Amniotic epithelial cell (primary cell): ENCODE measurements at places on chromosomes 2 and 18.

DNA sequence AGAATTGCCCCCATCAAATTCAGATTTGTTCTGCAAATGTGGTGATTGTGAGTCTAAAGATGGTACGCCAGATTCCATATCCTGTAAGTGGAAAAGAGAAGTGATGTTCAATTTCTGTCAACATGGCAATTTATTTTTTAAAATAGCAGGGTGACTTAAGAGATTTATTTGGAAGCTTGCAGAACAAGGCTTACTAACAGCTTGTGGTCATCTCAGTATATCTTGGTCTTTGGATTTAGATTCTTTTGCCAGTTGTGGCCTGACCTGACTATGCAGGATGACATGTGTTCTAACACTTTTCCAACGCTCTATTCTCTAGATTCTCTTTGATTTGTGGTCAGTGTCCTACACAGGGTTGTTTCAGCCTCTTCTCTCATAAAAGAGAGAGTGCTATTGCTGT, 74.4 kb downstream of the MAP3K20 start:
- peak; percentile 85 for DNase-seq

DNA sequence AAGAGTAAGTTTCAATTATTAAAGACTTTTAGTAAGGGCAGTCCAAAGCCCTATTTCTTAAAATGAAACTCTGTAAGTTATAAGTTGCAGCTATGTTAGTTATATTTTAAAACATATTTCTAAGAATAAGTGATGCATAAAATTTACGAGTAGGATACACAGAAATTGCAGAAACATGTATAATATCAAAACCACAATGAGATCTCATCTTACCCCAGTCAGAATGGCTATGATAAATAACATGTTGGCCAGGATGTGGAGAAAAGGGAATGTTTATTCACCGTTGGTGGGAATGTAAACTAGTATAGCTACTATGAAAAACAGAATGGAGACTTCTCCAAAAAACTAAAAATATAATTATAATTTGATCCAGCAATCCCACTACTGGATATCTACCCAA, 201.2 kb downstream of the CBLN2 start:
- no peak for DNase-seq

DNA sequence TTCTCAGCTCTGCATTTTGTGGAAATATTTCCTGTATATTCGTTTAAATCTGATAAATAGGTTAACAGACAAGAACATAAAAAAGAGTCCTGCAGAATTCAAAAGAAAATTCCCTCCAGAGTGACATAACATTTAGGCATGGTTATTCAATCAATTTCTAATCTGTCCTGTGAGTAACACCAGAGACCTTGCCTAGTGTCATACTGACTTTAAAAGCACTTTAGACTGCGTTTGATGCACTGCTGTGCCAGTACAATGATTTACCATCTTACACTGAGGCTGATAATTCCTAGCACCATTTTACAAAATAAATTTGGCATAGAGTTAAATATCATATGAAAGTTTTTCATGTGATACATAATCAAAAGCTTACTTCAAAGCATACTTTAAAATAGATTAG, 35.5 kb upstream of the CALCRL start:
- no peak for DNase-seq

DNA sequence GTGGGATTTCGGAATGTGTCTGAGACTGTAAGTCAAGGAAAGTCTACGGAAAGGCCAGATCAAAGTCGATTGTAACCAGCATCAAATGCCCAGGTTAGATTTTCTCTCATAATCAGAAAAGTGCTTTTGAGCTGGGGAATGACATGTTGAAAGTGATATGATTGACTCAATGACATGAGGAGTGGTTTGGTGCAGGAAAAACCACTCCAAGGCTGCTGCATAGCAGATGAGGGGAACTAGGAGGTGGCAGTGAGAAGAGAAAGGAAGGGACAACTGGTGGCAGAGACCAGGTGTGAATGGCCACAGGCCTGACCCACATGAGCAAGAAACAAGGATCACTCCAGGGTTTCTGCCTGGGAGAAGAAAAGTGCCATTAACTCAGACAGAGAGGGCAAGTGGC, 822 bp downstream of the SLC35F6 start:
- DNase-seq = no peak

GRCh38 chr2:172101821-172102390, 794 bp downstream of the DLX2 start:
- DNase-seq = no peak

GRCh38 chr2:107027810-107028209, 141.8 kb upstream of the ST6GAL2 start:
- DNase-seq = no peak

- no peak for DNase-seq
Observed at GRCh38 chr2:225438248-225438647, 38.7 kb downstream of the NYAP2 start.

DNA sequence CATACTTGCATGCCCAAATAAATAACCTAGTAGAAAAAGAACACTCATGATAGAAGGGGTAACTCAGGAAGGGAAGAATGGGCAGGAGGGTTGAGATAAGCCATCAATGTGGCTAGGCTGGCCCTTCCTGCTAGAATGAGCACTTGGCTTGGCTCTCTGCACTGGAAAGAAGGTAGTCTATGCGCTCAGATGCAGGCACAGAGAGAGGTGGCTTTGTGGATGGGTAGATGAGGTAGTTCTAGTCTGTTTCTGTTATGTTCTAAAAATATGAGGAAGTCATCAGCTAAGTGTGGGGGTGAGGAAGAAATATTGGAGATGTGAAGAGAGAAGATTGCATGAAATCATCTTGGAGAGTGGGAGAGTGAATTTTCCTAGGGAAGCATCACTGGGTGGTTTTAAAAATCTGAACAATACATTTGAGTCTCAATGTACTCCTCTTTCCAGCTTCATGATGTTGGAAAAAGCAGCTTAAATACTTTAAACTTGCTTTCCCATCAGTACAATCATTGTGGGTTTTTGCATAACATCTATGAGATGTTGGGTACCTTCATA, 357.1 kb downstream of the CNTNAP5 start:
- no peak for DNase-seq

DNA sequence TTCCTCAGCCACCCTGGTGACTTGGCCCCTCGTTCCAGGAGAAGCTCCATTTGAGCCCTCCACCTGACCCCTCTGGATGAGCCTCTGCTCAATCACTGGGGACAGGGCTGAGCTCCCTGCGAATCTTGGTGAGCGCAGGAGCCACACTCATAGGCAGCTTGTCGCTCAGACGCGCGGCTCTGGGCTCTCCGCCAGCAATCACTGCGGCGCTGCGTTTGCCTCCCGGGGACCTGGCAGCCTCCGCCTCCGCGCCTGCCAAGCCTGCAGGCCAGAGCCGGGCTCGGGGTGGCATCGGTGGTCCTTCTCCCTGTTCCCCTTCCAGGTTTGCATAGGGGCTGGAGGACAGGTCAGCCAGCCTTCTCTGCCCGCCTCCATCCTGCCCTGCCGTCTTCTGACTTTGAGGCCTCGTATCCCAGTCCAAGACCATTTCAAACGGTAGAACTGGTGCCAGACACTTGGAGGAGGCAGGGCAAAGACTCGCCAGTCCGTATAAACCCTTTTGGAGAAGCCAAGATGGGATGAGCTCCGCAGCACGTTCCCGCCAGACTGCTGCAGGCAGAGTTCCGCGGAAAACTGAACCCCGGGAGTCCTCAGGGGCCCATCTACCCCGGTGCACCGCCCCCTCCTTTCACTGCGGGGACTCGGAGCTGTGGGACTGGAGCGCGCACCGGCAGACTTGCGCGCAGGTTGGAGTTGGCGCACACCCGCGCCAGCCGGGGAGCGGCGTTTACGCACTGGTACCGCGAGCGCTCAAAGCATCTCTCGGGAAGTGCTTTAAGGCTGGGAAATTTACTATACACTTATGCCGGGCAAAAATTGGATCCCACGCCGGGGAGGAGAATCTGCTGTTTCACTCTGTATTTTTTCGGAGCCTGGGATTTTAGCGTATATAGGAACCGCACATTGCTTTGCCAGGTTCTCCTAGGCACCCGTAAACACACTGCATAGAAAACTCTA, 1.1 kb upstream of the TACR1 start:
- DNase-seq = no peak

- no peak for DNase-seq
Observed at GRCh38 chr2:224210286-224211180, 171.4 kb upstream of the SERPINE2 start.

DNA sequence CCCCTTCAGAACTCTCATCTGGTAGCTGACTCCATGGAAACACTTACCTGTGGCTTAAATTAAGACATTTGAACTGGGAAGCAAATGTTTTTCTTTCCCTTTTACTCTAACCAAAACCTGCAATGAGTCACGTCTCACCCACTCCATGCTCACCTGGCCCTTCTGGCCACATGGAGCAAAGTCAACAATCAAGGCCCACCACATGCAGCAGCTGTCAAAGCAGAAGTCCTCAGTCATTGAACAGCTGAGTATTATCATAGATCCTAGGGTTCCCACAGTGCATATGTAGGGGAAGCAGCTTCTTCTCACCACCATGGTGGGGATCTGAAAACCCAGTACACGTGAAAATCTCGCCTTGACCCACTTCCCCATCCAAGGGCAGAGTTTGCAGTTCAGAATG, 12.3 kb upstream of the MEP1B start:
- DNase-seq = no peak

DNA sequence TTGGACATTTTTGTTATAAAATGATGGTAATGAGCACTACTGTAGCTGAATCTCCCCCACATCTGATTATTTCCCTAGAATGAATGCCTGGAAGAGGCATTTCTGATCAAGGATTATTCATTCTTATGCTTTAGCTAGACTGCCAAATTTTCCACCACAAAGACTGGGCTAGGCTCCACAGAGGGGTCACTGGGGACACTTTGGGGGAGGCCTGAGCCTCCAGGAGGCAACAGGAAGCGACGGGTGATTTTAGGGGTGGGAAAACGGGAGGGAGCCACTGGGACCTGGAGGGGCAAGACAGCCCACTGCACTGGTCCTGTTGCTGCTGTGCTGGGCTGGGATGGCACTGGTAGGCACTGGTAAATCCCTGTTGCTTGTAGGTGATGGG, 2.4 kb upstream of the ASB1 start:
- no peak for DNase-seq

DNA sequence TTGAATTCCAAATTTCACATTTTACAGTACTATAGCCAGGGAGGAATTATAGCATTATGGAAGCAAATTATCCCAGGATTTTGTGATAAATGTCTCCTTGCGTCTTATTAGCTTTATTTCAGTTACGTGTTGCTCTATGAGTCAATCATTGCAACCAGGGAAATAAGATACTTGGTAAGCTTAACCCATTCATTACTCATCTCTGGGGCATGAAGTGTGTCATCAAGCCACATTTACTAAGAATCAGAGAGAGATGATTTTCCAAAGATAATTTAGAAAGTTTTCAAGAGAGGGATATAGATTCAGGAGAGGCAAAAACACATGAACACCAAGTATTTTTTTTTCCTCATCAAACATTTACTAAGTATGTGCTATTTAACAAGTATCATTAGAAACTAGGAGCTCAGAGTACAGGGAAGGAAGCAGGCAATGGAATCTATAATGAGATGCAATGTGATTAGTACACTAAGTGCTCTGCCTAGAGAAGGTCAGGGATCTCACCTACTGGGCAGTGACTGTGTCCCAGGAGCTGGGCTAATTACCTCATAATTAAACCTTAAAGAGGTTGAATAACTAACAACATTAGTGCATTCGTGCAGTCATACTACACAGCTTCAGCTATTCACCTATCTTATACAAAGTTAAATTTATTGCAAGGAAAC, 217.8 kb upstream of the NXPH2 start:
- DNase-seq = peak; percentile 4

GRCh38 chr18:10559553-10560451, 34.0 kb downstream of the NAPG start:
- DNase-seq = no peak

DNA sequence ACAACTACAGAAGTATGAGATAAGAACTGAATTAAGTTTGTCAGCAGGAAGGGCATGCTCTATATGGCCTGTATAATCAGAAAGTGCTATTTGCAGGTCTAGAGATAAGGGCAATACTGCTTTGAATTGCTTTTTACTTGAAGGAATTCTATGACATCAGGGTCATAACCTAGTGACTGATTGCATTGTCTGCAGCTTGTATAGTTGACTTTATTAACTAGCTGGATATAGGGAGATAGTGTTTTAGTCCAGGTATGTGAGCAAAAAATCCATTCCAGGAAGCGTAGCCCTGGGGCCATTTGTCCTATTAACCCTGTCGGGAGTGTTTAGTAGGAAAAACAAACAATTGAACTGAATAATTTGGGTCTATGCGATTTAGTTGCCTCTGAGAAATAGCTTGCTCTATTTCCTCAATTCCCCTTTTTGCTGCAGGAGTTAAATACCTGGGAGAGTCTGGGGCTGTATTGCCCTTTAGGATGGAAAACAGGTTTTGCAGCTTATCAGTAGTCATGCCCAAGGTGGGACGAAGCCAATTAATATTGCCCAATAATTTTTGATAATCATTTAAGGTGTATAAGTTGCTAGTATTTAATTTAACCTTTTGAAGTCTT, 30.0 kb downstream of the HTR2B start:
- DNase-seq = no peak

- DNase-seq = peak; percentile 20
Observed at GRCh38 chr2:212619954-212620353, 81.4 kb upstream of the ERBB4 start.

DNA sequence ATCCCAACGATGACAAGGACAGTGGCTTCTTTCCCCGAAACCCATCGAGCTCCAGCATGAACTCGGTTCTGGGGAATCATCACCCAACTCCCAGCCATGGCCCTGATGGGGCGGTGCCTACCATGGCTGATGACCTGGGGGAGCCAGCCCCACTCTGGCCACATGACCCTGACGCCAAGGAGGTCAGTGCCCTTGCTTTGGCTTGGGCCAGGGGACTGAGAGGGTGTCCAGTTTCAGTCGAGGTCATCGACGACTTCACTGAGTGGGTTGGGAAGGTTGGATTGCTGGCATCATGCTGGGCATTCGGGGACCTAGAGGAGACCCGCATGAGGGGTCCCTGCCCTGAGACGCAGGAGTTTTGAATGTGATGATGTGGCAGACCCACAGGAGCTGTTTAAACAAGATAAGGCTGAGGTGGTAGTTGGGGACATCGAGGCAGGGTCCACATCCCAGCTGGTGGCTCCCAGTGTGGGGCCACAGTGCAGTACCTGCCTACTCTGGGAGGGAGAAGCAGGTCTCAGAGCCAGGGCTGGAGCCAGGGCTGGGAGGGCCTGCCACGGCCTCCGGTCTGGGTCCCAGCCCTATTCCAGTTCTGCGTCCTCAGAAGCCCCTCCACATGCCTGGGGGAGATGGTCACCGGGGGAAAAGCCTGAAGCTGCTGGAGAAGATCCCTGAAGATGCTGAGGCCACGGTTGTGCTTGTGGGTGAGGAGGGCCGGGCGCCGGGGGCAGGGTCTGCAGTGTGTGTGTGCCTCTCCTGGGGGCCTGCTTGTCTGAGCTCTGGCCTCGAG, 6.0 kb downstream of the SLC4A3 start:
- DNase-seq = no peak
